ENCODE measurements at places on chromosomes 16 and 17. TPM values are rescaled to one million over a fixed set of nuclear protein-coding genes. Genes with fewer than 3 reads are reported as not detected.

Gene TLCD2
- 0.78 TPM for total RNA-seq

Gene CNTNAP1
- 1.5 TPM for total RNA-seq

Gene TP53TG3
- total RNA-seq: 2.8 TPM

Gene DDX28
- total RNA-seq: 24.5 TPM

Gene GLP2R
- not detected for total RNA-seq

Gene MATCAP1
- total RNA-seq: 16.6 TPM

Gene FOXO3B
- 3.9 TPM for total RNA-seq

Gene CEMP1
- not detected for total RNA-seq

Gene GRB7
- total RNA-seq: 6.0 TPM

Gene KRT33B
- total RNA-seq: not detected

Gene SLC35G6
- not detected for total RNA-seq

Gene CDRT15L2
- not detected for total RNA-seq

Gene TMIGD1
- not detected for total RNA-seq

Gene TOP2A
- total RNA-seq: 282 TPM

Gene SCGB1C2
- not detected for total RNA-seq

Gene EMP2
- 3.3 TPM for total RNA-seq

Gene EXOC3L1
- not detected for total RNA-seq

Gene TMC8
- total RNA-seq: 8.3 TPM

Gene KRTAP4-4
- not detected for total RNA-seq

Gene SCNN1B
- total RNA-seq: not detected

Gene SPATA32
- total RNA-seq: not detected

Gene CYB5B
- total RNA-seq: 107 TPM

Gene OSGIN1
- total RNA-seq: 4.2 TPM

Gene ALDH3A1
- not detected for total RNA-seq

Gene MRPL45
- total RNA-seq: 64.4 TPM

Gene TBC1D3C
- not detected for total RNA-seq

Gene TMEM92
- 0.47 TPM for total RNA-seq

Gene GLIS2
- 9.0 TPM for total RNA-seq

Gene ZDHHC7
- total RNA-seq: 45.7 TPM

Gene KCNJ16
- not detected for total RNA-seq

Gene PRR15L
- not detected for total RNA-seq

Gene SLFN11
- 0.04 TPM for total RNA-seq

Gene FOXF1
- not detected for total RNA-seq

Gene SLFN12L
- total RNA-seq: 0.09 TPM

Gene ALDOC
- 69.8 TPM for total RNA-seq

Gene C17orf50
- total RNA-seq: not detected

Gene MAPT
- total RNA-seq: 1.1 TPM

Gene PYY
- total RNA-seq: not detected

Gene PCTP
- 33.8 TPM for total RNA-seq

Gene BTBD17
- total RNA-seq: not detected

Gene OR1F1
- not detected for total RNA-seq

Gene ACD
- total RNA-seq: 44.9 TPM

Gene ATP2A3
- 103 TPM for total RNA-seq

Gene RAB11FIP4
- total RNA-seq: 12.0 TPM

Gene ABCC11
- total RNA-seq: not detected

Gene LITAFD
- total RNA-seq: not detected

Gene PDIA2
- total RNA-seq: 0.67 TPM

Gene UNC119
- 16.3 TPM for total RNA-seq

Gene KRT32
- not detected for total RNA-seq

Gene RANBP10
- 19.3 TPM for total RNA-seq

Gene HELZ
- 39.8 TPM for total RNA-seq

Gene G6PC1
- total RNA-seq: not detected

Gene C16orf92
- not detected for total RNA-seq

Gene MT3
- not detected for total RNA-seq

Gene C17orf67
- total RNA-seq: 1.6 TPM

Gene YPEL3
- 6.7 TPM for total RNA-seq

Gene SOST
- not detected for total RNA-seq

Gene CACNG4
- 0.07 TPM for total RNA-seq

Gene HOXB3
- total RNA-seq: 28.3 TPM

Measured in K562 (cell line).